ENCODE measurements at places on chromosomes 16 and 17. TPM values are rescaled to one million over a fixed set of nuclear protein-coding genes. Genes with fewer than 3 reads are reported as not detected.

Gene TSPOAP1
- 7.0 TPM for total RNA-seq

Gene TAF15
- total RNA-seq = 63.1 TPM

Gene OR3A3
- not detected for total RNA-seq

Gene KRT9
- total RNA-seq = not detected

DNA sequence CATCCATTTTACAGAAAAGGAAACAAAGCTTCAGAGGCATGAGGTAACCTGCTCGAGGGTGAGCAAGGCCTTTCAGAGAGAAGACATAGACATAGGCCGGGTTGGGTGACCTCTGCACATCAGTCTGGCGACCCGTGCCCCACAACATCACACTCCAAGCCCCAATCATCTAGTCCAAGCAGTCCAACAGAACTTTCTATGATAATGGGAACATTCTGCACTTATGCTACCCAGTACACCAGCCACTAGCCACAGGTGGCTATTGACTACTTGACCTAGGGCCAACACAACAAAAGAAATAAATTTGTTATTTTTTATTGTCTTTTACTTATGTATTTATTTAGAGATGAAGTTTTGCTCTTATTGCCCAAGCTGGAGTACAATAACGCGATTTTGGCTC, 20.8 kb downstream of the MYH11 start:
- no peak for DNase-seq

DNA sequence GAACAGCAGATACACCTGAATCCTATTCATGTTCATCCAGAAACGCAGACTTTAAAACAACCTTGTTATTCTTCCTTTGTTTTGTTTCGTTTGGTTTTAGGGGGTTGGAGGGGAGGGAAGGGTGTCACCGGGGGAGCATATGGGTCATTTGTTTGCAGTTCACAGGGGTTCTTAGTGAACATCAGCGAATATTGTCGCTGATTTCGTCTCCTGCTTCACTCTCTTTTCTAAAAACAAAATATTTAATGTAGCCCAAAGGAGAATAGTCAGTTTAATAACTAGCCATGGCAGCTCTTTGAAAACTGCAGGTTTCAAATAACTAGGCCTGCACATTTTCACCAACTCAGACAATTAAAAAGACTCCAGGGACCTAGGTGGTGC, 37.6 kb downstream of the HLF start:
- DNase-seq = no peak

- no peak for DNase-seq
These were observed 8.2 kb upstream of the MPRIP start for GRCh38 chr17:17034026-17034425.

- no peak for DNase-seq
These were observed 96.5 kb upstream of the CRHR1 start for GRCh38 chr17:45687594-45687993.

DNA sequence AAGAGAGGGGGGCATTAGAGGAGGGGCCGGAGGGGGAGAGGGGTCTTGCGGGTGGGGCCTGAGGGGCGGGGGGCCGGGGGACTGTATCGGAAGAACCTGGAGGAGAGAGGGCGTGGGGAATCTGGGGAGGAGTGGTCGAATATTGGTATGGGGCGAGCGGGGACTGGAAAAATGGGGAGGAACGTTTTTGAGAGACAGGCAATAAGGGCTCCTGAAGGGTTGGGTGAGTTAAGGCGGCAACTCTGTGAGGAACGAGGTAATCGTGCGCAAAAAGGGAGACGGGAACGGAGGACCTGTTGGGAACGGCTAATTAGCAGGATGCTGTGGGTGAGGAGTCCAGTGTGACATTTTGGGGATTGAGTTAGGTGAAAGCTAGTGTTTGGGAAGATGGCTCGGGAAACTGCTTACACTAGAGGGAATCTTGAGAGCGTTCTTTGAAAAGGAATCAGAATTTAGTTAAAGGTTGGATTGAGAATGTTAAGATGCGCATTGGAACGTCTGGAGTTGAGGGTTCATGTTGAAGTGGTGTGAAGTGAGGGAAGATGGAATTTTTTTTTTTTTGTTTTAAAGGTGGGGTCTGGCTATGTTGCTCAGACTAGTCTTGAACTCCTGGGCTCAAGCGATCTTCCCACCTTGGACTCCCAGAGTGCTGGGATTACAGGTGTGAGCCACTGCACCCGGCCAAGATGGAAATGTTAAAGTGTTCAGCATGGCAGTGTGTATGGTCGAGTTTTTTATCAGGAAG, 662 bp downstream of the WIPF2 start:
- no peak for DNase-seq

DNA sequence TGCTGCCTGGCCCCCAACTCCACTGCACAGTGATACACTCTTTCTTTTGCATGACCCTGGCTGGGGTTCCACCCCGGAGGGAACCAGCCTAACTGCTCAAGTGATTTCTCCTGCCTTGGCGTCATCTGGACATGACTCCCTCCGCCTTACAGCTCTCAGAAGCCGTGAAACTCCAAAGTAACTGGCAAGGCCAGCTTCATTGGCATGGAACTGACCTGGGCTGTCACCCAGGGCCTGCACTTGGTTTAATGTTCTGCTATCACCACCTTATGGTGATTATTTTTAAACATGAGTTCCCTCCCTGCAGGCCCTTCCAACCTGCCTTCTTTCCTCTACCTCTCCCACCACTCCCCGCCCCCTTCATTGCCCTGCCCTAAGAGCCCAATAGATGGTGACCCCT, 139.7 kb upstream of the CDH5 start:
- DNase-seq = no peak

- DNase-seq = no peak
These were observed 18.3 kb upstream of the TMEM92 start for GRCh38 chr17:50255766-50256635.
